Lower lobe of right lung (tissue), 2 donors: ENCODE measurements at places on chromosomes 6 and 20.

- H3K4me3 ChIP-seq: no peak overlapping the region
- H3K27ac ChIP-seq: no peak overlapping the region
- H3K4me1 ChIP-seq: peaks cover 27% of the 10 kb centered on the region
- no peak for DNase-seq
Measured at GRCh38 chr20:53755733-53756531, 162.3 kb upstream of the ZNF217 start.

DNA sequence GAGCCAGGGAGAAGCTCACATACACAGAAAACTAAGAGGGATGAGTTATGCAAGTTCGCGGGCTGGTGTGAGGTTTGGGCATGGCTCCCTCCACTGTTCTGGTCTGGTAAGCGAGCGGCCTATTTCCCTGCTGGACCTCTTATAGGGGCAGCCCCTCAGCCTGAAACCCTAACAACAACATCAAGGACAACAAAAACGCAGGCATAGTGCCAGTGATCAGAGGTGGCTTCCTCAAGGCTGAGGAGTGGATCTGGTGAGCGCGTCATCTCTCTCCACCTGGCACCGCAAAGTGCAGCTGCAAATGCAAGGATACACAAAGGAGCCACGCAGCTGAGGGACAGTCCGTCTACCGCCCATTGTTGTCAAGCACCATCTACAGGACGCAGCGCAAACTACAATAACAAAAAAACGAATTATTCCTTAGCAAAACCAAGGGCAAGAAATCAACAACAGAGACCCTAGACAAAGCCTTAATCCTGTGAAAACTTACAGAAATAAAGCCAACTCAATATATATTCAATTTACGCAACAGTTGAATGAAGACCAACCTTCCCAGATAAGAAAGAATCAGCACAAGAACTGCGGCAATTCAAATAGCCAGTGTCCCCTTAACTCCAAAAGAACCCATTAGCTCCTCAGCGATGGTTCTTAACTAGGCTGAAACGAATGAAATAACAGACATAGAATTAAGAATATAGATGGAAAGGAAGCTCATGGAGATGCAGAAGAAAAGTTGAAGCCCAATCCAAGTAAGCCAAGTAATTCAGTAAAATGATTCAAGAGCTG lies 9.2 kb upstream of the DEFB110 start:
- no peak for DNase-seq
- no peaks in the 10 kb centered on the region for H3K4me1 ChIP-seq
- H3K27ac ChIP-seq: no peak overlapping the region
- no peaks in the 10 kb centered on the region for H3K27me3 ChIP-seq

- H3K27ac ChIP-seq: no peak overlapping the region
- H3K4me1 ChIP-seq: peaks cover 9% of the 10 kb centered on the region
- no peak overlapping the region for H3K4me3 ChIP-seq
Measured at GRCh38 chr6:157049133-157049532, 272.0 kb downstream of the ARID1B start.

GRCh38 chr20:13250251-13250650 lies 29.2 kb downstream of the ISM1 start:
- H3K27ac ChIP-seq: no peak overlapping the region
- no peak overlapping the region for H3K4me3 ChIP-seq
- H3K36me3 ChIP-seq: no peaks in the 10 kb centered on the region
- DNase-seq: no peak

GRCh38 chr6:6631053-6631452 lies 42.5 kb downstream of the LY86 start:
- no peak overlapping the region for H3K27ac ChIP-seq
- no peaks in the 10 kb centered on the region for H3K36me3 ChIP-seq
- DNase-seq: no peak
- H3K4me3 ChIP-seq: no peak overlapping the region

DNA sequence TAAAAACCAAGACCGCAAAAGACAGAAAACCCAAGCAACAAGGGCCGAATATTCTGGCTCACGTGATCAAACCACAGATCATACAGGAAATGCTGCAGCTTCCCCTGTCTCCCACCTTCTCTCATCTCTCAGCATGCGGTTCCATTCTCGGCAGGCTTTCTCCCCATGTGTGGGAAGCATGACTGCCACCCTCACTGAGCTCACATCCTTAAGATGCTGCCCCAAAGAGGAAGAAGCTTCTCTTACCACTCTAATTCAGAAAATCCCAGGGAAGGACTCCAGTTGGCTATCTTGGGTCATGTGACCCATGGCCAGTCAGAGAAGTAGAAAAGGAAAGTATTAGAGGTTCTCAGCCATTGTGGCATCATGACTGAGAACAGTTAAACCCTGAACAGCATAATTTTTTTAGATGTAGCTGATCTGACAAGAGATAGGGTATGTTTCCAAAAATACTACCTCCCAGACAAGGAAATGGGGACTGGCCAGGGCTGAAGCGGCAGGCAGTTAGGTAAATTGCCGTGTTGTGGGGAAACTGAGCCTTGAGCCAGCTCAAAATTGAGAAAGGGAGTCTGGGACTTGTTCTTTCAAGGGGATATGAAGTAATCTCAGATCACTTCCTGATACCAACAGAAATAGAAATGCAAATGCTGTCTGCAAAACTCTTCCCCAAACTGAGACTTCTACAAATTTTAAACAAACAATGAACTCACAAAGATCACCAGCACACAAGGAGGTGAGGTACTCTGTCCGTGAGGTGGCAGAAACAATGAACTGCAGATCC lies 37.1 kb upstream of the GRM4 start:
- peaks cover 11% of the 10 kb centered on the region for H3K4me1 ChIP-seq
- no peaks in the 10 kb centered on the region for H3K36me3 ChIP-seq
- DNase-seq: no peak
- peaks cover 9% of the 10 kb centered on the region for H3K27me3 ChIP-seq

DNA sequence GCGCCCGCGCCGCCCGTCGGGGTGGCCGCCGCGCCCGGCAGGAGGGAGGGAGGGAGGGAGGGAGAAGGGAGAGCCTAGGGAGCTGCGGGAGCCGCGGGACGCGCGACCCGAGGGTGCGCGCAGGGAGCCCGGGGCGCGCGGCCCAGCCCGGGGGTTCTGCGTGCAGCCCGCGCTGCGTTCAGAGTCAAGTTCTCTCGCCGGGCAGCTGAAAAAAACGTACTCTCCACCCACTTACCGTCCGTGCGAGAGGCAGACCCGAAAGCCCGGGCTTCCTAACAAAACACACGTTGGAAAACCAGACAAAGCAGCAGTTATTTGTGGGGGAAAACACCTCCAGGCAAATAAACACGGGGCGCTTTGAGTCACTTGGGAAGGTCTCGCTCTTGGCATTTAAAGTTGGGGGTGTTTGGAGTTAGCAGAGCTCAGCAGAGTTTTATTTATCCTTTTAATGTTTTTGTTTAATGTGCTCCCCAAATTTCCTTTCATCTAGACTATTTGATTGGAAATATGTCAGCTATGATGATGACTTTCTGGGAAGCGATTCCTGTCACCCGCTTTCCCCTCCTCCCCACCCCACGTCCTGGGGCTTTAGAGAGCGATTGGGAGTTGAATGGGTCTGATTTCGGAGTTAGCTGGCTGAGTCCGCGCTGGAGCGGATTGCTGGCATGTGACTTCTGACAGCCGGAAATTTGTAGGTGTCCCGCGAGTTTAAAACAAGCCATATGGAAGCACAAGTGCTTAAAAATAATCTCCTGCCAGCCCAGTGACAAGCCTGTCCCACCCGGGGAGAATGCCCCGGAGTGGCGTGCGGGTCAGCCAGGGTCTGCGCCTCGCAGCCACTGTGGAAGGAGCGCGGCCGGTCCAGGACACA lies 1.1 kb downstream of the ESR1 start:
- no peak overlapping the region for H3K27ac ChIP-seq
- no peaks in the 10 kb centered on the region for H3K36me3 ChIP-seq
- H3K4me1 ChIP-seq: peaks cover 23% of the 10 kb centered on the region
- H3K27me3 ChIP-seq: peaks cover 35% of the 10 kb centered on the region
- DNase-seq: no peak

GRCh38 chr20:49603209-49603627 lies 35.3 kb upstream of the PTGIS start:
- H3K27me3 ChIP-seq: peaks cover 3% of the 10 kb centered on the region
- no peak overlapping the region for H3K27ac ChIP-seq
- DNase-seq: no peak
- no peak overlapping the region for H3K4me3 ChIP-seq
- no peaks in the 10 kb centered on the region for H3K36me3 ChIP-seq
- no peaks in the 10 kb centered on the region for H3K4me1 ChIP-seq

- H3K4me3 ChIP-seq: no peak overlapping the region
- no peaks in the 10 kb centered on the region for H3K36me3 ChIP-seq
- H3K4me1 ChIP-seq: peaks cover 80% of the 10 kb centered on the region
- H3K27ac ChIP-seq: peak overlapping the region; percentile 77
Measured at GRCh38 chr6:17932330-17932852, 55.0 kb downstream of the KIF13A start.

GRCh38 chr20:49323622-49324238 lies 45.9 kb upstream of the ZNFX1 start:
- H3K4me1 ChIP-seq: peaks cover 15% of the 10 kb centered on the region
- no peaks in the 10 kb centered on the region for H3K36me3 ChIP-seq
- peak overlapping the region; percentile 31 for H3K27ac ChIP-seq
- H3K4me3 ChIP-seq: no peak overlapping the region
- DNase-seq: no peak

DNA sequence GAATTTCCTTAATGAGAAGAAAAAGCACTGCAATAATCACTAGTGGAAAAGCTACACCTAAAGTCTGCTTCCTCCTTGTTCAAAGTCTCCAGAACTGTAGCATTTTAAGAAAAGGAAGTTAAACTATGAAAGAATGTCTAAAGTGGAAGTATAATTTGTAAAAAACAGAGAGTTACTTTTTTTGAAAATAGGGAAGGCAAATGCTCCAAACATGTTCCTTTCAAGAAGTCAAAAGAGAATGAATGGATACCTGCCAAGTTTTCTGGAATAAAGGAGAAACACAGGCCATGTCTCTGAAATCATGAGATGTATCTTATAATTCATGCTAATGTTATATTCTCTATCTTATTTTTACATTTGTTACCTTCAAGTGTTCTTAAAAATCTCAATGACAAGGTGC lies 60.7 kb upstream of the ADGRG6 start:
- no peak for DNase-seq
- no peaks in the 10 kb centered on the region for H3K36me3 ChIP-seq
- H3K27me3 ChIP-seq: no peaks in the 10 kb centered on the region
- H3K4me1 ChIP-seq: no peaks in the 10 kb centered on the region

- no peaks in the 10 kb centered on the region for H3K4me1 ChIP-seq
- no peaks in the 10 kb centered on the region for H3K36me3 ChIP-seq
- no peak overlapping the region for H3K27ac ChIP-seq
- no peaks in the 10 kb centered on the region for H3K27me3 ChIP-seq
Measured at GRCh38 chr6:7268816-7269555, 44.0 kb downstream of the SSR1 start.

- no peaks in the 10 kb centered on the region for H3K27me3 ChIP-seq
- H3K4me1 ChIP-seq: peaks cover 52% of the 10 kb centered on the region
- H3K4me3 ChIP-seq: no peak overlapping the region
- peak; percentile 18 for DNase-seq
Measured at GRCh38 chr20:3923818-3924217, 34.6 kb downstream of the PANK2 start.
